ENCODE measurements at places on chromosomes 4 and X. TPM values are rescaled to one million over a fixed set of nuclear protein-coding genes. Genes with fewer than 3 reads are reported as not detected.
A peak's percentile ranks its signal among the peaks of the same experiment; 100 is the strongest.

DNA sequence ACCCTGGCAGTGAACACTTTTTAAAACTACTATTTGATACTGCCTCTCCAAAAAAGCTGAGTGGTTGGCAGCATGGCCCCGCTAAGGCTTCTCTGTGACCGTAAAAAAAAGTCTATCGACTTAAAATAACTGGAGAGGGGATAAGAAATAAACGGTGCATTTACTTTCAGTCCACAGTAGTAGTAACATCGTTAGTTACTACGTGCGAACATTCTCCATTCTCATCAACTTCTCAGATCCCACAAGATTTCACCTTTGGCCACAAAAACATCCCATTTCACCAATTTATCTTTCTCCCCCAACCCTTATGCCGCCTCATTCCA is 524 bp upstream of the EXOSC9 start:
- H3K4me3 ChIP-seq = peak overlapping the region; percentile 67
- H3K27ac ChIP-seq = peak overlapping the region; percentile 89
- H3K4me1 ChIP-seq = peaks cover 5% of the 10 kb centered on the region
- H3K36me3 ChIP-seq = peaks cover 8% of the 10 kb centered on the region
- H3K27me3 ChIP-seq = no peaks in the 10 kb centered on the region

DNA sequence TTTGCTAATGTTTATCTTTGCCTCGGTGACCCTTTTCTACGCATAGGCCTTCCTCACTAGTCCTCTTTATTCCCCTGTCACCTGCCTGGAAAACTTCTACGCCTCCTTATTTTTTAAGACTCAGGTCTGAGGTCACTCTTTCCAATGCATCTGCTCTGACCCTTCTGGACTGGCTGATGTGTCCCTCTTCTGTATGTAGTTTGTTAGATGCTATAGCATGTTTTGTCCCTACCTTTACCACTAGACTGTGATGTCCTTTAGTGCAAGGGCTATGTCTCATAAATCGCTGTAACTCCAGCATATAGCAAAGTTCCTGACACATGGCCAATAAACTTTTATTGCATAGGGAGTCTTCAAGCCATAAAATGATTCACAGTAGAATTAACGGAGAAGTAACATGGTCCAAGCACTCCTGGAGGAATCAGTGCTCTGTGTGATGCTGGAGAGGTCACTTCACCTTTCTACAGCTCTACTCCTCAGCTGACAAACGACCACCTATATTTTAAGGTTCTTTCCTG is 872.5 kb upstream of the SLIT2 start:
- no peak for DNase-seq
- no peaks in the 10 kb centered on the region for H3K27me3 ChIP-seq
- peaks cover 5% of the 10 kb centered on the region for H3K4me1 ChIP-seq
- no peak overlapping the region for H3K27ac ChIP-seq
- no peak overlapping the region for H3K4me3 ChIP-seq

SASH3 gene
- not detected for total RNA-seq

GLRA2 gene
- total RNA-seq = not detected

Data from IMR-90 (cell line).